ENCODE measurements at places on chromosomes 2 and 18.

- DNase-seq = peak; percentile 62
Observed at GRCh38 chr18:24488824-24489493, 28.5 kb downstream of the HRH4 start.

- DNase-seq = no peak
Observed at GRCh38 chr2:197559681-197560080, 43.8 kb downstream of the MOB4 start.

DNA sequence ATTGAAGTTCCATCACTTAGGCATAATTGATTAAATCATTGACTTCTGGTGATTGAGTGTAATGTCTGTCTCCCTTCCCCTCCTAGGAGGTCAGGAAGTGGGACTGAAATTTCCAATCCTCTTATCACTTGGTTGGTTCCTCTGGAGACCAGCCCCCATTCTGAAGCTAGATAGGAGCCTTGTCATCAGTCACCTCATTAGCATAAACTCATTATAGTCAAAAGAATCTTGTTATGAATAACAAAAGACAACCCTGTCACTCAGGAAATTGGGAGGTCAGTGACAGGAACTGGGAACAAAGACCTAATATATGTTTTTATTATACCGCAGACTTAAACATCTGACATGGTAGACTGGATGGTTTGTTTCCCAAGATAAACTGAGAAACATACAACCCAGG lies 60.7 kb upstream of the GAREM2 start:
- no peak for DNase-seq

DNA sequence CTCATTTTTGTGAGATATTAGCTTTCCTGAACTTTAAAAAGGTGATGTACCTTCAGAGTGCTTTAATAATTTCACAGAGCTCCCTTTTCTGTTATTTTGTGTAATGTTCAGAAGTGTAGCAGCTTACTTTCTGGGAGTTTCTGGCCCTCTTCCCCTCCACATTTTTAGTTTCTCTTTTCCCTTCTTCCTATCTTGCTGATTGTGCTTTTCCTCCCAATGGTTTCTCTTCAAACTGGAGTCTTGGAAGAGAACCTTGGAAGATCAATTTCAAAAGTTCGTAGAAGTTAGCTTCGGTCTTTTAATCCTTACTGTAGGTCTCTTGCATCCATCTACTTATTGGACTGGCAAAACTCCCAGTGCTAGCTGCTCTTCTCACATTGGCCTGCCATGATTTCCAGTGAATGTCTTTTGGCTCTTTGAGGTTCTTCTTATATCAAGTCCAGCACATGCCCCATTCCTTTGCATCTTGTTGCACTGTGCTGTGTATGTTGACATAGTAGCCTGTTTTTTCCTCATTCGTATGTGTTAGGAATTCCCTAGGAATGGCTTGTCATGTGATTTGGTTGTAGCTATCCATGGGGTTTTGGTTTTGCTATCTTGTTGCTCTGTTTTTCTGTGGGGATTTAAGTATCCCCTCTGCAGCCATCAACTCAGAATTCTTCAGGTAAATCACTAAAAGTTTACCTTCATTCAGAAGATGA lies 7.8 kb downstream of the CCNT2 start:
- no peak for DNase-seq

GRCh38 chr18:61394983-61395382 lies 61.8 kb downstream of the CDH20 start:
- no peak for DNase-seq

GRCh38 chr2:67399831-67400489 lies 2.8 kb downstream of the ETAA1 start:
- no peak for DNase-seq

DNA sequence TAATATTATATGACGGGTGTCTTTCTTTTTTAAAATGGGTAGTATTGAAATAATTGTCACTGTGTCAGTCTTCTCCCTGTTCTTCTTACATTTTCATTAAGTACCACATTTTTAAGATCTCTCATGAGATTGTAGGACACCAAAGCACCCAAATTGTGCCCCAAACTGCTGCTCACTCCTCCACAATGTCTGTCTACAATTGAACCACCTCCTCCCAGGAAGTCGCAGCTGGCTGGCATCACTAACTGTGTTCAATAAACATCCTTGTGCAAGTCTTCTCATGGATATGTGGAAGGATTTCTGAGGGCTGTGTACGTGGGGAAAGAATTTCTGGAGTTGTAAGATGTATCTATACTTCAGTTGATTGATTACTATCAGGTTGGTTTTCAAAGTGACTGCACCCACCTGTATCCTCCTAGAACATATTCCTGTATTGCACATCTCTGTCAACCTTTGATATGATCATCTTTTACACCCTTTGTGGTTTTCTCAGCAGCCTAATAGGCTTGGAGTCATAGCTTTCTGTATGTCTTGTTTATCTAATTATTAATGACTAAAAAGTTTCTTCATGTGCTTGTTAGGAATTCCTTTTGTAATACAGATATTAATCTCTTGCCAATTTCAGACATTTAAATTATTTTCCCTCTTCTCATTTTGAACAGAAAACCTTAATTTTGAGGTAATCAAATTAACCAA lies 774.9 kb downstream of the RNF144A start:
- DNase-seq = no peak

DNA sequence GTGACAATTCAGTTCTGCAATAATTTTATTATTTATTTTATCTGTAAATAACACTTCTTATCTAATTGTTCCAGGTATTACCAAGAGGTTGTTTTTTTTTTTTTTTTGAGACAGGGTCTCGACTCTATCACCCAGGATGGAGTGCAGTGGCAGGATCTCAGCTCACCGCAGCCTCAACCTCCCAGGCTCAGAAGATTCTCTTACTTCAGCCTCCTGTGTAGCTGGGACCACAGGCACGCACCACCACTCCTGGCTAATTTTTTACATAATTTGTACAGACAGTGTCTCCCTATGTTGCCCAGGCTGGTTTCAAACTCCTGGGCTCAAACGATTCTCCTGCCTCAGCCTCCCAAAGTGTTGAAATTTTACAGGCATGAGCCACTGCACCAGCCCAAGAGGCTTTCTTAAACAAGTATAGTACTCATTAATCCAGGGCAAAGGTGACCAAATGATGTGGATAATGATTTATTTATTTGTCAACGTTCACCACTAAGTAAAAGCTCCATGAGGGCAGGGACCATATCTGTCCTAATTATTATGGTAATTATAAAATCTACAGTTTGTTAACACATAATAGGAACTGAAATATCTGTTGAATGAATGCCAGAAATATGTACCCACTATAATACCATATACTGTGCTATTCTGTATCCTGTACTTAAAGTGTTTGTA lies 12.0 kb downstream of the STK17B start:
- no peak for DNase-seq

DNA sequence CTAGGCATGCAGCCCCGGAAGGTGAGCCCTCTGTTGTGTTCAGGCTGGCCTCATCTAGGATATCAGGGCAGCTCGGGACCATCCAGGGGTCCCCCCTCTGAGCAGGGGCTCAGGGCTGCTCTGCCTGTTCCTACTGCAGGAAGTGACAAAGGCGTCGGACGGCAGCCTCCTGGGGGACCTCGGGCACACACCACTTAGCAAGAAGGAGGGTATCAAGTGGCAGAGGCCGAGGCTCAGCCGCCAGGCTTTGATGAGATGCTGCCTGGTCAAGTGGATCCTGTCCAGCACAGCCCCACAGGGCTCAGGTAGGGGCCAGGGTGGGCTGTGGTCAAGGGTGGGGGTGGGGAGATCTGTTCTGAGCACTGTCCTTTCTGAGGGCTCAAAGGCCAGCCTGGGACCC lies 13.1 kb downstream of the KCNIP3 start:
- DNase-seq = no peak

GRCh38 chr2:31922542-31923408 lies 88.0 kb downstream of the MEMO1 start:
- no peak for DNase-seq

GRCh38 chr2:117536139-117536538 lies 278.4 kb upstream of the DDX18 start:
- DNase-seq = no peak

DNA sequence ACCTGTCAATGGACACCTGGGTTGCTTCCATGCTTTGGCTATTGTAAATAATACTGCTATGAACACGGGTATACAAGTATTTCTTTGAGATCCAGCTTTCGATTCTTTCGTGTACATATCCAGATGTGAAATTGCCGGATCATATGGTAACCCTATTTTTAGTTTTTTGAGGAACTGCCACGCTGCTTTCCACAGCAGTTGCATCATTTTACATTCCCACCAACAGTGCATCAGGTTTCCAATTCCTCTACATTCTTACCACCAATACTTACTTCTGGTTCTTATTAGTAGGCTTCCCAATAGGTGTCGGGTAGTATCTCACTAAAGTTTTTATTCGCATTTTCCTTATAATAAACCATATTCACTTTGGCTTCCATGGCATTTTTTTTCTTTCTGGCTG lies 69.6 kb downstream of the PID1 start:
- no peak for DNase-seq

DNA sequence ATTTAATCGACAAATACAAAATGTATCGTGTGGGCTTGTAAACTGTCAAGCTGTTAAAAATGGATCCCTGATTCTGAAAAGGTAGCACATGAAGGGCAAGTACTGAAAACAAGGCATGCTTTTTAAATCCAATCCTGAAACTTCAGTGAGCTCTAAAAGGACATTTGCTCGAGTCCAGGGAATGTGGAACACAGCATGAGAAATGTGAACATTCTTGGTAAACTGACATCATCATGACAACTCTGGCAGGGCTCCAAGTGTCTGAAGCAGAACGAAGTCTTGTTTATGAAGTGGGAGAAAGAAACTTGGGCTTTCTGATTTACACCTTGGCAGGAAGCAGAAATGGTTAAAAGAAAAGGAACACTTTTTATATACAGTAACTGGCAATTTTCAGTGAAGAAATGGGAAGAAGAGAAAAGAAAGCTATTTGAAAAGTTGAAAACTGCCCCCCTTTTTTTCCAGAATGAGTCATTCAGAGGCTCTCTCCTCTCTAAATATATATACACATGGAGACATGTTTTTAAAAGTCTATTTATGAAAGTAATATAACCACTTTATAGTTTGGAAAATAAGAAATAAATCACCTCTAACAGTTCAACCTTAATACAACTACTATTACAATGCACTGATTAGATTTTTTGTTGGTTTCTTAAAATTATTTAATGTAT lies 120.8 kb downstream of the GAREM1 start:
- DNase-seq = no peak

DNA sequence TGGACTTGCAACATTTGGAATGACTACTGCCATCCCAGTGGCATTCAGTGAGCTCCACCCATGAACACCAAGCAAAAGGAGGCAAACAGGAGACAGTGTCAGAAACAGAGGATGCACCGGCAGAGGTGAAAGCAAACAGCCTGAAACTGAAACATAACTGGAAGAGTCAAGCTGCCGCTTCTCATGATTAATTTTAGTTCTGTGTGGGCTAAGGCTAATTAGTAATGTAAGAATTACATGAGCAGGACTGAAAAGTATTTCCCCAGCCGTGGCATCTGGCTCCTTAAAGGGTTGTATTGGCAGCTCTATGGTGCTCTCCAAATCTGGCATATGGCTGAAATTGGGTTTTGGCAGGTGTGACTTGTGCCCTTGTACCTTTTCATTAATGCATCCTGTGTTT lies 1108.1 kb downstream of the TSN start:
- no peak for DNase-seq

DNA sequence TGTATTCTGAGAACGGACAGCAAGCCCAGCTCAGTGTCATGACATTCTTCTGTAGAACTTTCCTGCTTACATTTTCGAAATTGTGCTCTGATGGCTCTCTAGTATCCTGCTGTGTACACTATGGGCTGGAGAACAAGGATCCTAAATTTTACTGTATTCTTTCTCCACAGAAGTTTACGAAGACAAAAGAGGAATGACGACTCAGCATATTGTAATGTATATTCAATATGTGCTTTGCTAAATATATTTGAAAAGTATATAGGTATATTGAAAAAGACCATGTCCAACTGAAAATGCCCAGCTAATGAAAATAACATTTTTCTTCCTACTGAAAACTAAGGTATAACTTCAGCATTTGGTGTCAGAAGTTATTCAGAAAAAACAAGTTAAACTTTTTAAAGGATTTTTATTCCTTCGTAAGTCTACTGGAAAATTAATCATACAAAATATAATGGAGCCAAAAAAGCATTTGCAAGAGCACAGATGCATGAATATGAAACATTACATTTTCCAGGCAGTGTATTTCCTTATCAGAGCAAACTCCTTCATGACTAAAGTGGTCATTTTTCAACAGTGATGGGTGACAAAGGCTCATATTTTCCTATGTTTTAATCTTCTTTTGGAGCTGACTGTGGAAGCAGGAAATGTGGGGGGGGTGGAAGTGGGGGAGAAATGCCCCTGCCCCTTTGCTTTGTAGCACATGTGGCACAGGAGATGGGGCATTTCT lies 143.8 kb upstream of the THUMPD2 start:
- no peak for DNase-seq

DNA sequence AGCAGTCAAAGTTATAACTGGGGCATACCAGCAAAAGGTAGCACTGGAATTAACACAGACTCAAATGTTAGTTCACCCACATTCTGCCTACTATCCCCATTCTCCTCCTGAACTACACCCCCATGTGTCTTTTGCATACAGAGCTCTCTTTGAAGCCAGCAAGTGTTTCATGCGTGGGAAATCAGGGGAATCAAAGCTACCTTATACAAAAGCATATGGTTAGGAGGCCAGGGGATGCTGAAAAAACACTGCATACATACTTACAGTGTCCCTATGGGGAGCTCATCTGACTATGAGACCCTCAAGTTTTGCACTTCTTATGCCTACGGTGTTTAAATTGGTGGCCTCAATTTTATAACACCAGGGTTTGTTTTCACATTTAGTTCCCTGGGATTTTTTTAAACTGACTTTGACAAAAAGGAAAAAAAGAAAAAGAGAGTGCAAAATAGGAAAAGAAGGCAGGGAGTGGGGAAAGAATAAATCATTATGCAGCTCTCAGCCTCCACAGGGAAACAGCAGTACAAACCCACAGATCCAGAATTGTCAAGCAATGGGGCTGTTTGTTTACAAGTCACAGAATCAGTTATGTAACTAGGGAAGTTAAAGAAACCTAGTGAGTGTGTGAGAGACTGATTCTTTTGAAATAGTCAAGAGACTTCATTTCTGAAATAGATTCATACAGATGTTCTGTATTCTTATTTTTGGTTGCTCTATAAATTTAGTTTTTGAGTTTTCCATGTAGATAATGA lies 20.1 kb upstream of the PPP3R1 start:
- no peak for DNase-seq

DNA sequence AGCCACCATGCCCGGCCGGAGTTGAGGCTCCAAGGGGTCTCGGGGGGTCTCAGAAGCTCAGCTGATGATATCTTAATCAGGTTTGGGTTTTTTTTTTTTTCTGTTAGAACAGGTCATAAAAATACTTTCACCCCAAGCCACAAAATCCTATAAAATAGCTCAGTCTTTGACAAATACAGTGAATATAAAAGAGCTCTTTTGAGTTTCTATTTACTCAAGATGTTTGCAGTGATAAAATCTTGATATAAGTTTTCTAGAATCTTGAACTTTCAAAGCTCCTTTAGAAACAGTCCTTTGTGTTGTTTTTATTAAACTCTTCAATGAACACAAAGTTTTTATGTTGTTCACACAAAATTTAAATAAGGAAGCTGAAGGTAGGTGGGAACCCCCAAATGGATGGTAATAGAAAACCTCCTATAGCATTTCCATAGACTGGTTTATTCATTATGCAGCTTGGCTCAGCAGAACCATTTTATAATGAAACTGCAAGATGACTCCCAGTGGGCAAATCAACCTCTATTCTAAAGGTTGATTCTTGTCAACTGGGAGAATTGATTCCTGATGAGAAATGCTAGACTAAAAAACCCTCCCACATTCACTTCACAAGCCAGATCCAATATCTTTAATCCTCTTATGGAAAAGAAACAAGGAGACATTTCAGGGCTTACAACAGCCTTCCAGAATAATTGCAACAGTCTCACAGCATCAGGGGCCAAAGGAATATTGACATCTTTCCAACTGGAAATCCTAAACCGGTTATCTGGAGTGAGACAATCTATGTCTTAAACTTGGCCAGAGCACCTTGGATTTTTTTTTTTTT lies 13.6 kb upstream of the NARS1 start:
- DNase-seq = no peak
